ENCODE measurements at places on chromosomes 2 and 18.

DNA sequence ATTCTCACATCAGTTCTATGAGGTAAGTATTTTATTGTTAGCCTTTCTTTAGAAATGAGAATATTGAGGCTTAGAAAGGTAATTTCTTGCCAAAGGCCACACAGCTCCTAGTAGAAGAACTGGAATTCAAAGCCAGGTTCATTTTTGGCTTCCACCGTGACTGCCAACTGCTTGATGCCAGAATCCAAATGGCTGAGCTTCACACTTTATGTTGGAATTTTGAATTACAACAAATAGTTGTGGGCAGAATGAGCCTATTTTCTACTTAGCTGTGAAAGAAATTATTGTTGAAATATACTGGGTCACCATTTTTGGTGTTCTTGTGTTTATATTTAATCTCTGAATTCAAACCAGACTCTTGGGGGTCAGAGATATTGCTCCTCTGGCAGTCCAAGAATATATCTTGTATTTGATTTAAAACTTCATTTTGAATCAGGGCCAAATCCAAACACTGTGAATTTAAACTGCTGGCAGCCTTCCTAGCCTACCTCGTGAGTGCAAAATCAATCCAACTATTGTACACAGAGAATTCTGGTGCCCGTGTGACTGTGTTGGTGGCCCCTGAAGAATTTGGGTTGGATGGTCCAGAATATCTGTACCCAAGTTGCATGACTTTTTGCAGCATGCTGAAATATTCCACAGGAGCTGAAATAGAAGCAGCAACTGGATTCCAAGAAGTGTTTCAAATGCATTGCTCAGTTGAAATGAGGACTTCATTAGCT, 35.6 kb upstream of the LPIN1 start:
- DNase-seq, result no peak

DNA sequence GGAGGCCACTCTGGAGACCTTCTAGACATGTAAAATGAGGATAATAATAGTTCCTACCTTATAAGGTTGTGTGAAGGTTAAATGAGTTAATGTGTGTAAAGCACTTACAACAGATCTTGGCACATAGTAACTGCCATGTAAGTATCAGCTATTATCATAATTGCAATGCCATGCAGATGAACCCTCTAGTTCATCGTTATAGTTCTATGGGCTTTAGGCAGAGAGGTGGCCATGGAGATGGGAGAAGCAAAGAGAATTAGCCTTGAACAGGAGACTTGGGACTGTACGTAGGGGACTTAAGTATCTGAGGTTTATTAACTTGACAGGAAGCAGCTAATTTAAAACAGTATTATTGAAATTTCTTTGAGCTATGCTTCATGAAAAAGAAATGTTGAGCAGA, 151.8 kb downstream of the PIK3C3 start:
- no peak for DNase-seq

GRCh38 chr2:110106642-110107041, 9.0 kb downstream of the MALL start:
- DNase-seq, result no peak

DNA sequence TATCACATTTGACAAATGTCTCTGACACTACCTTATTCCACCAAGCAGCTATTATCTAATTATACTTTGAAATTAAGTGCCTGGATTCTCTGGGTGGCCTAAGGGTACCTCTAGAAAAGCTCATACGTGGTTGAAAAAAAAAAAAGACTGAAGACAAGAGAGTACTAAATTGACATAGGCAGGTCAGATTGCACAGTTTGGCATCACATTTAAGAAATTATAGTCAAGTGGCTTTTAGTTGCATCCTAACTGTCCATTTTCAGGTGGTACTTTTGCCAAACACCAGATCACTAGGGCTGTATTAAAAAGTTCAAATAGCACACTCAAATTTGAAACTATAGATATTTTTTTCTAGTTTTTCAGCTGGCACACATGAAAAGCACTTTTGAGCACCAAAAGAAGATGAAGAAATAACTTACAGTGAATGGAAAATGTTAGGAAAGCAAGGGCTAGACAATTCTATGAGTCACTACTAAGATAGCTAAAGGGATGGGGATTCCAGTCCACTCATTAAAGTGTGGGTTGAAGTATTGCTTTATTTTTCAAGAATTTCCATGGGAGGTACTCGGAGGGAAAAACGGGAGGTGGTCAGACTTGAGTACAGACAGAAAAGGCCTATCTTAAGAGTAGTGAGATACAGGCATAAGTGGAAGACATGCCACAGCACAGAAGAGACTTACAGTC, 106.5 kb upstream of the COL5A2 start:
- no peak for DNase-seq

DNA sequence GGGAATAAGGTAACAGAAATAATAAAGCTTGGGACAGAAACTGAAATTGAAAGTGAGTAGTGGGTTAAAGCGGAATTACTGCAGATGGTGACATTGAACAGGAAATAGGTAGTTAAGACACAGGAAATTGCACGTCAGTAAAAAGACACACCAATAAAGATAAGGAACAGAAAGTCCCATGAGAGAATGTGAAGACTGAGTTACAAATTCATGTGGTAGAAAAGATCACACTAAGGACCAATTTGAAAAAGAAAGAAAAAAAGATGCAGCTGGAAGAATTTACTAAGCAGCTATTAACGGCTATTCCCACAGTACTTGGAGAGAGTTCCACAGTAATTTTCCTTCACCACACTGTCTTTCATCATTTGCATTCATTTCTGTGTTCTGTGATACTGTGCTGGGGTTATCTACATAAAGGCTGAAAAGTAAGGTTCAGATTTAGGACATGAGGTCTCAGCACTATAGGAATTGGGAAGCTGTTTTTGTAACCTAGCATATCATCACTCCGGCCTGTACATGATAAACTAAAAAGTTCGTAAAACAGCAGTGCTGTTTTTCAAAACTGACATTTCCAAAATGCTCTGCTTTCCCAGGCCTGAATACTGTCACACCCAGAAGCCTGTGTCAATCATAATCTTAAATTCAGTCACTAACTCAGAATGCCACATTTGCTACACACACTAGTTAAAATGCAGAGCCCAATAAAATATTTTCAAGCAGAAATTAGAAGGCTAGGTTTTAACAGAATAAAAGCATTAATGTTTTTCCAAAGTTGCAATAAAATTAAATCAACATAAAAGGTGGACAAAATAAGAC, 42.9 kb downstream of the SRBD1 start:
- DNase-seq, result no peak

- DNase-seq, result no peak
These were observed 27.8 kb downstream of the CRACDL start for GRCh38 chr2:98907966-98908905.

- DNase-seq, result no peak
These were observed 208.2 kb upstream of the DCC start for GRCh38 chr18:52131845-52132244.

- no peak for DNase-seq
These were observed 1325.4 kb upstream of the ZEB2 start for GRCh38 chr2:145845207-145845894.

GRCh38 chr2:3805201-3805939, 102.0 kb downstream of the DCDC2C start:
- DNase-seq, result peak; percentile 16

DNA sequence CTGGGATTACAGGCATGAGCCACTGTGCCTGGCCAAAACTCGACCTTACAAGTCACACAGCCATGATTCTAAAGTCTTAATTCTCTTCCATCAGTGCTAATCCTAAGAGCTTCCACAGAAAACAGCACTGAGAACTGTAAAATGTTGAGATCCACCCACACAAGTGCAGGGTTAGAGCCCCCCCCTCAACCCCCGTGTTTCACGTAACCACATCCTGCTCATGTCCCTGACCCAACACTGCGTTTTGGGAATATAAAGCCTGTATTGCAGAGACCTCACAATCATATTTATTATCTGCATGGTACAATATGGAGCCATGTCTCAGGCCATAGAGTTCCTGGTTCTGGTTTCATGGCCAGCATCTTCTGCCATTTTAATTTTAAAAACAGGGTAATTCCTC, 110.8 kb downstream of the GBX2 start:
- no peak for DNase-seq

DNA sequence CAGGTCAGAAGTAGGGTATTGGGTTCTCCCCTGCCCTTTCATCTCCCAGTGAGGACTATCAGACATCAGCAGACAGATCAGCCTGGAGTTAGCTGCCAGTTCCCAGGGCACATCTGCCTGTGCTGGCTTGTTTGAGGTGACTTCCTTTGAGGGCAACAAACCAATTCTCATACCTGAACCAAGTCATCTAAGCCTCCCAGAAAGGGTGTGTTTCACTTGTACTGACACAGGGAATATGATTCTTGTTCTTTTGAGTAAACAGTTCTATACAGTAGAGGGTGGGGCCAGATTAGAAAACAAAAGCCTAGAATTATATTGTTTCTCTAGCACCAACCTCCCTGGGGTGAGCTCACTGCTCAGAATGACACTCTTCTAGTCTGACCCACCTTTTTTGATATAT, 591.9 kb downstream of the SLC4A3 start:
- DNase-seq, result no peak

GRCh38 chr2:66013456-66013855, 421.5 kb upstream of the MEIS1 start:
- peak; percentile 8 for DNase-seq

GRCh38 chr2:191947235-191947634, 100.3 kb upstream of the CAVIN2 start:
- no peak for DNase-seq

DNA sequence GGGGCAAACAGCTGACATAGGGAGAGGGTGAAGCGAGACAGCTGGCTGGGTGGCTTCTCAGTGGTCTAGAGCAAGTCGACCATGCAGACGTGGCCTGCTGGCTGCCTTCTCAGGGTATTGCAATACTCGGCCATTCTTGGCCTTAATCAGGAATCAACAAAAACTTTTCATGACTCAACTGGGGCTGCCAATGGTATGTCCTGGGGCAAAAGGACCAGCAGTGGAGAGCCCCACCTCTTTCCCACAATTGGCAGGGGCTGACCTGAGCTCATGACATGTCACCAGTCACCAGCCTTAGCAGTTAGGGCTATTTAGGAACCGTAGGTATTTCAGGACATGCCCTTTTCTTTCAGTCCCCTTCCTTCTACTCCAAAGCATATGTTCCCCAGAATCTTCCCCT, 19.1 kb downstream of the PLA2R1 start:
- DNase-seq, result no peak

- DNase-seq, result no peak
These were observed 112.2 kb upstream of the TACR1 start for GRCh38 chr2:75311521-75311920.

DNA sequence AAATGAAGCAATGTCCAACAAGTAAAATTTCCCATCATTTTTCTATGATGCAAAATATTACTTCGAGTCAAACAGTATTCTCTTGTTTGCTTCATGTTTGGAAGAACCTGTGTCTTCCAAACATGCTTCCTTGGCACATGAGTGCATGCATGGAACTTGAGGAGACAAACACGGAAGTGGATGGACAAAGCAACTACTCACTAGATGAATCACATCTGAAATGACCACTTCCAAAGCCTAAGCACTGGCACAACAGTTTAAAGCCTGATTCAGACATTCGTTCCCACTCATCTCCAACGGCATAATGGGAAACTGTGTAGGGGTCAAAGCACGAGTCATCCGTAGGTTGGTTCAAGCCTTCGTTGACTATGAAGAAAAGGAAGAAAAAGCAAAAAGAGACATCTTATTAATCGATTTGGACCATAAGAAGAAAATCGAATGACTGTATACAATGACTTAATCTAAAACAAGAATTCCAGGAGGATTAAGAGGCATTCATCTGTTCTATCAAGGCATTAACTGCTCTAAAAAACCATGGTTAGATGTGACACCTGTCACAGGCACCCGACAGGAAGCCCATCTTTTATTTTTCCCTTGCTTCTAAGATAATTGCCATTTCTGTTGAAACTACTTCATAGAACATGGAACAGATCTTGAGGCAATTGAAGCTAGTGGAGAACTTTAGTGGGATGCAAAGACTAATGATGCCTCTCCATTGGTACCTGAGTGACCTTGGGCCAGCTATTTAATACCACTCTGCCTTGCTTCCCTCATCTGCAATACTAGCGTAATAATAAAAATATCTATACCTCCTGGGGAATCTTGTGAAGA, 56.0 kb downstream of the ATIC start:
- DNase-seq, result no peak

GRCh38 chr2:104826016-104826415, 27.9 kb upstream of the POU3F3 start:
- no peak for DNase-seq

GRCh38 chr2:626491-627339, 50.5 kb downstream of the TMEM18 start:
- no peak for DNase-seq

DNA sequence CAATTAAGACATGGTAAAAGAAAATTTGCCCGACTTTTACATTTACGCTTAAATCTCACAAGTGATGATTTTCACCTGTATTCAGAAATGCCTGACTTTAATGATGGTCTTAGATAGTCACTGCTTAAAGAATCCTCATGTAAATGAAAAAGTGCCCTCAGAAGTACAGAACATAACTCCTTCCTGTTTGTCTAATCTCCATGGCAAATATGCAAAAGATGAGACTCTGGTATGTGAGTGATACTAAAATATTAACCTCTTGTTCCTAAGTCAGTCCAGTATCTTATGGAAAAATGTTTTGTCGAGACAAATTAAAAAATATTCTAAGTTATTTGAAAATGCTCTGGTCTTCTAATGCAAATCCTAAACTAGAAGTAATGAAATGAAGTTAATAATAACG, 29.2 kb downstream of the KCTD1 start:
- DNase-seq, result no peak

DNA sequence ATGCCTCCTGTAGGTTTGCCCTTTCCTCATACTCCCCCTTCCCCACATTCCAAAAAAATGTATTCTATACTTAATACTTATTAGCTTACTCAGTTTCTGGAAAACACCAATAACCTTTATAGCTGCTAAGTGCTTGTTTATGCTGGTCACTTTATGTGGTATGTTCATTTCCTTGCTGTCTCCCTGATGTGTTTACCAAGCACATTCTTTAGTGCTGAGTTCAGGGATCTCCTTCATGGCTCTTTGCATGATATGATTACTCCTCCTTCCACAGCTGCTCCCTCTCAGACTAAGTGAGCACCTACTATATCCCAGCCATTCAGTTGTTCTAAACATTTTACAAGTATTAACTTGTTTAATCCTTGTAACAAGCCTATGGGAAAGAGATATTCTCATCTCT, 698.3 kb upstream of the FANCL start:
- no peak for DNase-seq

GRCh38 chr2:214019229-214019972, 391.5 kb upstream of the VWC2L start:
- peak; percentile 54 for DNase-seq

DNA sequence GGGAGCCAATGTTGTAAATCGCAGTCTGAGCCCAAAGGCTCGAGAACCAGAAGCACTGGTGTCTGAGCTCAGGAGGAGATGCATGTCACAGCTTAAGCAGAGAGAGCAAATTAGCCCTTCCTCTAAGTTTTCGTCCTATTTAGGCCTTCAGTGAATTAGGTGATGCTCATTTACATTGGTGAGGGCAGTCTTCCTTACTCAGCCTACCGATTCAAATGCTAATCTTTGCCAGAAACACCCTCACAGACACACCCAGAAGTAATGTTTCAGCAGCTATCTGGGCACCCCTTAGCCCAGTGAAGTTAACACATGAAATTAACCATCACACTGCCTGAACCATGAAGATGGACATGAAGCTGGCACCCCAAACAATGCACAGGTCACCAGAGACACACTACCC, 385.1 kb downstream of the STK39 start:
- no peak for DNase-seq

GRCh38 chr2:30106543-30106942, 40.3 kb upstream of the YPEL5 start:
- DNase-seq, result no peak

Measured in T47D (cell line).